NCI-H187 (cell line): ENCODE measurements at places on chromosomes 4 and X.

DNA sequence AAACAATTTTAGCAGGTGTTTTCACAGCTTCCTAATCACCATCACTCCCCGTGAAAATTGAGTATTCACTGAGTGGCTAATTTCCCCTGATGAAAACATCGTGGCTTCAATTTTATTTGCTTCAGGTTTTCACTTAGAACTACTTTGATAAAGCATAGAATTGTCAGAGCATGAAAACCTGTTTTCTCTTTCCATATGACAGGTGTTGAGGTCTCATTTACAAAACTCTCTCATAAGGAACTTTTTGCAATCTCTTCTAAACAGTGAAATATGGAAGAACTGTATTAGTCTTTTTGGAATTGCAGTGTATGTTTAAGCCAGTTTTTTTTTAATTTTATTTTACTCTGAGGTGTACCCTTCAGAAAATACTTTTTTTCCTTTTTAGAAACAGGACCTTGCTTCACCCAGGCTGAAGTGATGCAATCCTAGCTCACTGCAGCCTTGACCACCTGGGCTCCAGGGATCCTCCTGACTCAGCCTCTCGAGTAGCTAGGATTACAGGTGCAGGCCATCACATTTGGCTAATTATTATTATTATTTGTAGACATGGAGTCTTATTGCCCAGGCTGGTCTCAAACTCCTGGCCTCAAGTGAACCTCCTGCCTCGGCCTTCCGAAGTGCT, 111.2 kb upstream of the RAPGEF2 start:
- no peak for DNase-seq

GRCh38 chrX:39948582-39948981, 149.2 kb downstream of the BCOR start:
- no peak for DNase-seq

GRCh38 chr4:151029537-151029936, 14.5 kb upstream of the LRBA start:
- DNase-seq, result no peak

DNA sequence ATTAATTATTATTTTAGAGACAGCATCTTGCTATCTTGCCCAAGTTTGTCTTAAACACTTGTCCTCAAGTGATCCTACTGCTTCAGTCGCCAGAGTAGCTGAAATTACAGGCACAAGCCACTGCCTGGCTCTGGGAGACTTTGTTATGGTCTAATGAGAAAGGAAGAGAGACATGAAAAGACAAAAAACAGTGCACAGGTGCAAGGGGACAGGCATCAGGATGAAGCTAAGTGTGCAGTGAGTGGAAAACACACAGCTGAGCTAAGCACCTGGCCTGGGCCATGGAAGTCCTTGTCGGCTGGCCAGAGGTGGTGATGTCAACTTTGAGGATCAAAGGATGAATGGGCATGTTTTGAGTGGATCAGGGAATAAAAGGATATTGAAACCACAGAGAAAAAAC, 102.7 kb downstream of the HS3ST1 start:
- no peak for DNase-seq

GRCh38 chr4:156537286-156537685, 434.3 kb downstream of the PDGFC start:
- no peak for DNase-seq

DNA sequence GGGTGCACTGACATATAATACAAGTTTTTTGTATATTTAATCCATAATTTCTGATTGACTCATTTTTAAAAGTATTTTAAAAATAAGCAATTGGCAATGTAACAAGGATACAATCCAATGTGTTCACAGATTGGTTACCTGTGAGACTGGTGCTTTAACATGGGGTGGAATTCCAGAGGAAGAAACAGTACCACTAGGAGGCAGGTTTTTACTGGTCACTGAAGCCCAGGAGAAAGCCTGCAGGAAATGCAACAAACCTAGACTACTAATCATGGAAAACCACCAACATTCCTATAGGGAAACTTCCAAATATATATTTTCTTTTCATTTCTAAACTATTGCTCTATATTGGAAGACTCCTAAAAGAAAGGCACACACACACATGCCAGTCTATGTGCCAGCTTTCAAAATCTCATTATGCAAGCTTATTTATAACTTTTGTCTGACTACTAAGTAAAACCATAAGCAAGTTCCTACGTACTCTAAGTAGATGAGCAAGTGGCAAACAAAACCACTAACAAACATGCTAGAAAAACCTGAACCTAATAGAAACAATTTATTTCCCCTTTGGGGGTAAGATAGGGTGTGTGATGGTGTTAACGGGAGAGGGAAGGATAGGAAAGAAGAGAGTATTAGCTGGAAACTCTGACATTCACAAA, 19.2 kb downstream of the G3BP2 start:
- DNase-seq, result no peak
